ENCODE measurements at places on chromosomes 11 and 22. TPM values are rescaled to one million over a fixed set of nuclear protein-coding genes. Genes with fewer than 3 reads are reported as not detected.

DNA sequence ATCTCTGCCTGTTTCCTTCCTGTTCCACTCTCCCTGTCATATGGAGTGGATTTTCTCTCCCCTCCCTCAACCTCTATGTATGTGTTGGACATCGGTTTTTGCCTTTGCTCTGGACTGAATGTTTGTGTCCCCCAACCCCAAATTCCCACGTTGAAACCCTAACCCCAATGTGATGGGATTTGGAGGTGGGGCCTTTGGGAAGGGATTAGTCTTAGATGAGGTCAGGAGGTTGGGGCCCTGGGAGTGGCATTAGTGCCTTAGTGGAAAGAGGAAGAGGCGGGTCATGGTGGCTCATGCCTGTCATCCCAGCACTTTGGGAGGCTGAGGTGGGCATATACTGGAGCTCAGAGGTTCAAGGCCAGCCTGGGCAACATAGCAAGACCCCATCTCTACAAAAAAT lies 11.6 kb downstream of the TP53AIP1 start:
- no peaks in the 10 kb centered on the region for H3K36me3 ChIP-seq
- no peak for DNase-seq
- no peaks in the 10 kb centered on the region for H3K4me1 ChIP-seq
- H3K27ac ChIP-seq = no peak overlapping the region
- peaks cover 51% of the 10 kb centered on the region for H3K27me3 ChIP-seq

DNA sequence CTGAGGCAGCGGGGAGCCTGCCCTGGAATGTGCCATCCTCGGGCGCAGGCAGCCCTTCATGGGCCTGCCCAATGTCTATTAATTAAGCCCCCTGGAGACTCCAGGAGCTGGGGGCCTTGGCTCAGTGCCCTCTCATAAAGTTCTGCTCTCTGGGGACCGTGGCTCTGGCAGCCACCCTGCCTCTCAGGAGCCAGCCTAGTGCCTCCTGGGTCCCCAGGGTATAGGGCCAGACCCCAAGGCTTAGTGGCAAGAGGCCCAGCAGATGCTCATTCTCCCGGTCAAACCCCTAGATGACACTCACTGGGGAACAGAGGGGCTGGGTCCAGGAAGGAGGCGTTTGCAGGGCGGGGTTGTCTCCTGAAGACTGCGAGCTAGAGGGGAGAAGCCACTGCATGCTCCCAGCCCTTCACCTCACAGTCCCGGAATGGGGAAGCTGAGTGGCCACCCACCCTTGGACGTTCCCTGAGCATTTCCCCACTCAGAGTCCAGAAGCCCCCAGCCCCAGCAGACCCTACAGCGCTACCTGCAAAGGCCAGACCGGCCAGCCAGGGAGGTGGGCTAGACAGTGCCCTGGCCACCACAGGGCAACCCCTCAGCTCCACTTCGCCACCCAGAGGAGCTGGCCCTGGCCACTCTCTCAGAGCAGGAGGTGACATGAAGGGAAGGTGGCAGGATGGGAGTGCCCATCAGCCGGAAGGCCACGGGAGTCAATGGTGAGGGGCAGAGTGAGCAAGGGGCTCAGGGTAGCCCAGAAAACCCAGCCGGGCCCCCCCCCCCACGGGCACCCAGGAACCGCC lies 83.0 kb downstream of the CDKN1C start:
- no peak for DNase-seq
- no peaks in the 10 kb centered on the region for H3K36me3 ChIP-seq
- H3K4me3 ChIP-seq = no peak overlapping the region
- H3K27ac ChIP-seq = no peak overlapping the region
- peaks cover 15% of the 10 kb centered on the region for H3K27me3 ChIP-seq

DNA sequence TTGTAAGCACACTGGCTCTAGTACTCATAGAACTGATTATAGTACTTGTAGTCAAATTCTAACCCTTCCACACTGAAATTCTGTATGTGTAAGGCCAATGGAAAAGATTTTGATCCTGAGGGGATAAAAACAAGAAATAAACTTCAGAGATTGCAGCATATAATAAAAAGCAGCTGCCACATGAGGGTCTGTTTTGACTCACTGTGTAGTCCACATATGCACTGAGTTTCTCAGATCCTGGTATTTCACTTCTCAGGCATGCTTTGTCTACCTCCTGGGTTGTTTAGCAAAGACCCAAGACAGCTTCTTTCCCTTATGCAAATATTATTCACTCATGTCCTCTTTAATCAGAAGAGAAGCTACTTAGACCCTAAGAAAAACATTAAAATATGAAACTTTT lies 71.1 kb upstream of the SLC5A12 start:
- no peaks in the 10 kb centered on the region for H3K27me3 ChIP-seq
- no peak for DNase-seq
- no peak overlapping the region for H3K27ac ChIP-seq
- H3K4me1 ChIP-seq = no peaks in the 10 kb centered on the region
- no peak overlapping the region for H3K4me3 ChIP-seq

DNA sequence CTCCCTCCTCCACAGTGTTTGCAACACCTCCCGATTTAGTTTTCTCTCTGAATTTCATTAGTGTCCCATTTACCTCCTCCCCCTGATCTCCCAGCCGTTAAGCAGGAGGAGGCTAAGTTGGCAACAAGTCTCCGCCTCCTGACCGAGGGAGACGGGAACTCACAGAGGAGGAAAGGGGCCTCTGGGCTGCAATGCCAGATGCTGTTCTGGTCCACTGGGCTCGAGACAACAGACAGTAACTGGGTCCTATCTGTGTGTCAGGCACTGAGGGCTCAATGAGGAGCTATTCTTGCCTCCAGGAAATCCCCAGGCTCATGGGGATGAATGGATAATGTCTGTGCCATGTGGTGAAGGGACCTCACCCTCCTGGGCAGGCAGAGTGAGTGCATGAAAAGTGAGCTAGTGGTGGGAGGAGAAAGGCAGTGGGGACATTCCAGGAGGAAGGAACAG lies 228.1 kb downstream of the TENM4 start:
- peaks cover 75% of the 10 kb centered on the region for H3K27me3 ChIP-seq
- no peak overlapping the region for H3K27ac ChIP-seq
- H3K4me3 ChIP-seq = no peak overlapping the region
- H3K4me1 ChIP-seq = no peaks in the 10 kb centered on the region
- DNase-seq = no peak

DNA sequence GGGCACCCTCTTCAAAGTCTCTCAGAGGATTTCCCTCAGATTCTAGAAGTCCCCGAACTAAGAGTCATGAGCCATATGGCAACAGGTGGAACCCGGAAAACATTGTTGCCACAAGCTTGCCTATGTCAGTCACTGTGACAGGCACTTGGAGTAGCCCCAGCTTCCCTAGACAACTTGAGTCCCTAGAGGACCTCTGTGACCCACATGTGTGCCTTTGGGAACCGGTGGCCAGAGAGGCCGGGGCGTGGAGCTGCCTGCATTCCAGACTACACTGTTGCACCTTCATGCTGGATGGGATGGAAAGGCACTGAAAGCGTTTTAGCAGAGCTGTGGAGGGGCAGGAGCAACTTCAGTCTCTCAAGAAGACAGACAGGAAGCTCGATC lies 12.1 kb downstream of the SLC37A2 start:
- peaks cover 63% of the 10 kb centered on the region for H3K4me1 ChIP-seq
- H3K27me3 ChIP-seq = no peaks in the 10 kb centered on the region
- no peak for DNase-seq
- H3K36me3 ChIP-seq = no peaks in the 10 kb centered on the region
- no peak overlapping the region for H3K27ac ChIP-seq

DNA sequence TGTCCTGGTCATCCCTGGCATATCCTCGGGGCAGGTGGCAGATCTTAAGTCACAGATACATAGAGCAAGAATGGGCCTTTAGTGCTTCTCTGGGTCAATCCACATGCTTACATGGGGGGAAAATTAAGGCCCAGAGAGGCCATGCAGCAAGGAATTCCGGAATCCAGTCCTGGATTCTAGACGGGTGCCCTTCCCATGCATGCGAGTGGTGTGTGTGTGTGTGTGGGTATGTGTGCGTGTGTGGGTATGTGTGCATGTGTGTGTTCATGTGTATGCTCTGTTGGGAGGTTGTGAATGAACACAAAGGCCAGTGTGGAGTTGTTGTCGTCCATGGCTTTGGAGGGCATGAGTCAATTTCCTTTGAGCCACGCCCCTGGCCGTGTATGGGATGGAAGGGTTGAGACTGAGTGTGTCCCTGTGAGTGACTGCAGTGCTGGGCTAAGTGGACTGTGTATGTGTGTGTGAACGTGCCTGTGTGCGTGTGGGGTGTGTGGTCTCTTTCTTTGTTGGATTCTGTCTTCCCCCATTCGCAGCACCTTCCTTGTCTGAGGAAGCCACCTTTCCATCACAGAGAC lies 33.4 kb upstream of the EIF3D start:
- H3K4me1 ChIP-seq = peaks cover 22% of the 10 kb centered on the region
- peaks cover 2% of the 10 kb centered on the region for H3K27me3 ChIP-seq
- no peaks in the 10 kb centered on the region for H3K36me3 ChIP-seq
- DNase-seq = peak; percentile 27
- no peak overlapping the region for H3K4me3 ChIP-seq
- H3K27ac ChIP-seq = no peak overlapping the region

GRCh38 chr22:39721206-39722031 lies 150.9 kb downstream of the CACNA1I start:
- no peak overlapping the region for H3K4me3 ChIP-seq
- H3K4me1 ChIP-seq = no peaks in the 10 kb centered on the region
- DNase-seq = no peak
- peaks cover 47% of the 10 kb centered on the region for H3K27me3 ChIP-seq

DNA sequence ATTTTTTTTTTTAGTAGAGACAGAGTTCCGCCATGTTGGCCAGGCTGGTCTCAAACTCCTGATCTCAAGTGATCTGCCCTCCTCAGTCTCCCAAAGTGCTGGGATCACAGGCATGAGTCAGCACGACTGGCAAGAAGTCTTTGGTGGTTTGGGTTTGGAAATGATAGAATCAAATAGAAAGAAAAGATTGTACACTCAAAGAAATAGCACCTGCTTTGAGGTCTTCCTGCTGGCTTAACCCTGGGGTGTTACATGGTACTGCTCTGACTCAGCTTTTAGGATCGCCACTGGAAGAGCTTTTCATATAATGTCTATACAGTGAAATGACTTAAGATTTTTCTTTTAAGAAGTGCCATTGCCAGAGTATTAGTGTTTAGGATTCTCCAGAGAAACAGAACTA lies 50.2 kb downstream of the JAM3 start:
- DNase-seq = no peak
- no peaks in the 10 kb centered on the region for H3K36me3 ChIP-seq
- H3K27me3 ChIP-seq = peaks cover 66% of the 10 kb centered on the region

DNA sequence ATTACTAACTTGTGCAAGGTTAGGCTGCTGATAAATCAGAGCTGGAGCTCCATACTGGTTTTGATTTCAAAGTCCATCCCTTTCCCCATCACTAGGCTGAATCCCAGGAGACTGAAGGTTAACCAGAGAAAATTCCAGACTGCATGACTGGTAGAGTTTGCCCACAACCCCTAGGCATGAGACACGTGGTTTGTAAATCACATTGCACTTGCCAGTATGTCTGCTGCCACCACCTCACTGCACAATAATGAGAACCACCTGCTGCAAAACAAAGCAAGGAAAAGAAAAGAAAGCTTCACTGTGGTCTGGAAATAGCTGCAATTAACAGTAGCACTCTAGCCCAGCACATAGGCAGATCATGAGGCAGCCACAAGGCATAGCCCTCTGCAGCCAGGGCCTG lies 67.6 kb upstream of the NTM start:
- no peaks in the 10 kb centered on the region for H3K36me3 ChIP-seq
- H3K27me3 ChIP-seq = peaks cover 44% of the 10 kb centered on the region
- H3K4me3 ChIP-seq = no peak overlapping the region
- no peaks in the 10 kb centered on the region for H3K4me1 ChIP-seq

The KCTD14 gene
- total RNA-seq = 12.0 TPM

DNA sequence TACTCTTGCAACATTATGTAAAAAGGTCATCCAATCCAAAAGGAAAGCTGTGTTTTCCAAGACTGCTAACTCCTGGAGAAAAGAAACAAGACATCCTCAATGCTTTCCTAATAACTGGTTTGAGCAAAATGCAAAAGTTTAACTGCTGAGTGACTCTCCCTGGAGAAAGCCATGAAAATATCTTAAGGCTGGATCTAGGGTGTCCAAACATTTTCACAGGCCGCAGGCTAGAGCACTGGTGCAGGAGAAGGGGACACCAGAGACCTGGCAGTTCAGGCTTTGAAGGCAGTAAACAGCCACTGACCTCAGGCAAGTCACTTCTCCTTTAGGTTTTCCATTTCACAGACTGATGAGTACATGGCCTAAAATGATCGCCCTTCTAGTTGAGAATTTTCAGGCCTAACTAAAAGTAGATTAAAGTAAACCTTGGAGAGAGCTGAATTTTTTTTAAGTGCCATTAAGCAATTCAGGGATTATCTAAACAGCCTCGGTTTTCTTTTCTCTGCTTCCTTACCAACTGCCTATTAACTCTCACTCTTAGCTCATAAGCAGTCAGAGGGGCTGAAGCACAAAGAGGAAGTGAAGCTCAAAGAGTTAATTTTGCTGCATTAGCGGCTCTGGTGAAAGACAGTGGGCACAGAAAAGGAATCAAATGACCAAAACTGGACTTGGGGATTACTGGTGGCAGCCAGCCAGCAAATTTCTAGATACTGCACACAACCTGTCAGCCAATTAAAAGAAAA lies 2.3 kb downstream of the CHKA start:
- peaks cover 39% of the 10 kb centered on the region for H3K36me3 ChIP-seq
- no peak for DNase-seq
- 0 out of 2 replicates have a peak overlapping the region, but pooled peaks have one; percentile 4 for H3K27ac ChIP-seq
- H3K27me3 ChIP-seq = no peaks in the 10 kb centered on the region
- H3K4me1 ChIP-seq = peaks cover 66% of the 10 kb centered on the region
- peak overlapping the region; percentile 92 for H3K4me3 ChIP-seq

GRCh38 chr11:96123301-96123700 lies 199.4 kb upstream of the MTMR2 start:
- H3K27ac ChIP-seq = no peak overlapping the region
- H3K4me3 ChIP-seq = no peak overlapping the region
- H3K4me1 ChIP-seq = no peaks in the 10 kb centered on the region
- H3K36me3 ChIP-seq = peaks cover 14% of the 10 kb centered on the region
- no peak for DNase-seq
